Neural crest cell (in vitro differentiated cells): ENCODE measurements at places on chromosomes 5 and 9.

GRCh38 chr5:78127875-78128274 lies 166.6 kb downstream of the AP3B1 start:
- DNase-seq: no peak

DNA sequence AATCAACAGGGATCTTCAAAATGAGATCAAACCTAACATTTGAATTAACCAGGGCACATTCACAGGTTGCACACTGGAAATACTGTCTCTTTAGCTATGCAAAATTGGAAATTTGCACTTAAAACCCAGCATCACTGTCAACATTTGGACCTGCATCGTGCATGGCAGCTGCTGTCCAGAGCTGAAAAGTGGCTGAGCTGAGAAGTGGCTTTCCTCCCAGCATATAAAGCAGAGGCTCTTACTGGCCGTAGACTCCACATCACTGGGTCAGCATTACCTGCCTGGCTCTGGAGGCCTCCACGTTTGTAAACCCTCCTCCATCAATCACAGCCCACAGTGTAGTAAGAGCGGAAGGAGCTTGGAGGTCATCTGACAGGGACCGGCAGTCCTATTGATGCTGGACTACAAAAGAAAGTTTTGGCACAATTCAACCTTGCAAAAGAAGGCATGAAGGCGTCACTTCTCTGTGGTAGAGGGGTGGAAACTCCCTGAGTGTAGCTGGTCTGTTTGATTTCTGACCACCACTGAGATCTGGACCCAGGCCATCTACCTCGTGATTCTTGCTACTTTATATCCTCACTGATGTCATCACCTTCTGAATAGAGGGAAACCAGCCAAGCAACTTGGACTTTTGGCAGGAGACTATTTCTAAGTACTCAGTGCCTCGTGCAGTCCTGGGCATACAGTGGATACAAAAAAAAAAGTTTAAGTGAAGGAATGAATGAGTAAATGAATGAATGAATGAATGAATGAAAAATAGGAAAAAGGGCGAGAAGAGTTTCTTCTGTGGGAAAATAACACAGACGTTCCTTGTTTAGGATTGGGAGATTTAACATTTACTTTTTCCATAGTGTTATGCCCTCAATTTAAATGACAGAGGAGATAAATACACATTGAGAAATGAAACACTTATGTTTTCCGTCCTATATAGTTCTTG lies 14.8 kb downstream of the RASEF start:
- no peak for DNase-seq

- DNase-seq: no peak
Observed at GRCh38 chr9:116550696-116551436, 136.2 kb upstream of the TRIM32 start.

- no peak for DNase-seq
Observed at GRCh38 chr5:157523976-157524375, 51.6 kb downstream of the ADAM19 start.

DNA sequence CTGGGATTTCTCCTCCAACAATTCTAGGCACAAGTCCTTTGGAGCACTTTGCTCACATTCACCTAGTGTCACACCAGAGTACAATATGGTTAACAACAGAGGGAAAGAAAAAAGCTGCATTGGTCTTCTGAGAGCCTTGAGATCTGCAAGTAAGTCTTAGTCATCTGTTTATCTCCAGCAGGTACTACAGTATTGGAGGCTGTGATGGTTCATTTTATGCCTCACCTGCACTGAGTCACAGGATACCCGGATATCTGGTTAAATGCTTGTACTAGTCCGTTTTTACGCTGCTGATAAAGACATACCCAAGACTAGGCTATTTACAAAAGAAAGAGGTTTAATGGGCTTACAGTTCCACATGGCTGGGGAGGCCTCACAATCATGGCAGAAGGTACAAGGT lies 525.0 kb downstream of the NR2F1-AS1 start:
- no peak for DNase-seq

- DNase-seq: no peak
Observed at GRCh38 chr9:131467214-131467935, 35.3 kb upstream of the POMT1 start.
